ENCODE measurements at places on chromosomes 7 and 10.

- DNase-seq = no peak
Measured at GRCh38 chr10:61542596-61542995, 89.4 kb upstream of the TMEM26 start.

- DNase-seq = no peak
Measured at GRCh38 chr7:45601816-45602540, 27.8 kb downstream of the ADCY1 start.

DNA sequence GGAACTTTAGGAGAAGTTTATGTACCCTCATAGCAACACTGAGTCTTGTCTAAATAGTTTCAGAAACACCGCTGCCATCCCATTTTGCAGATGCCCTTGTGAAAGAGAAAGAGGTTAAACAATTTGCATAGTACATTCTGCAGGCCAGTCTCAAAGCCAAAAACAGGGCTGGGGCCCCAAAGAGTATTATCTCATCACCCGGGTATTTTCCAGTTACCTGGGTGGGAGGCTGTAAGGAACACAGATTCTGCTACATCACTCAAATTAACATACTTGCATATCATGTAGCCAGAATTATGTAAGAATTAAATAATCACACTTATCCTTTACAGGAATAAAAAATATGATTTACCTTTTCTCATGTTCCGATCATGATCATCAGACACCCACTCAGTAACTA lies 3.1 kb upstream of the FAM171A1 start:
- no peak for DNase-seq

DNA sequence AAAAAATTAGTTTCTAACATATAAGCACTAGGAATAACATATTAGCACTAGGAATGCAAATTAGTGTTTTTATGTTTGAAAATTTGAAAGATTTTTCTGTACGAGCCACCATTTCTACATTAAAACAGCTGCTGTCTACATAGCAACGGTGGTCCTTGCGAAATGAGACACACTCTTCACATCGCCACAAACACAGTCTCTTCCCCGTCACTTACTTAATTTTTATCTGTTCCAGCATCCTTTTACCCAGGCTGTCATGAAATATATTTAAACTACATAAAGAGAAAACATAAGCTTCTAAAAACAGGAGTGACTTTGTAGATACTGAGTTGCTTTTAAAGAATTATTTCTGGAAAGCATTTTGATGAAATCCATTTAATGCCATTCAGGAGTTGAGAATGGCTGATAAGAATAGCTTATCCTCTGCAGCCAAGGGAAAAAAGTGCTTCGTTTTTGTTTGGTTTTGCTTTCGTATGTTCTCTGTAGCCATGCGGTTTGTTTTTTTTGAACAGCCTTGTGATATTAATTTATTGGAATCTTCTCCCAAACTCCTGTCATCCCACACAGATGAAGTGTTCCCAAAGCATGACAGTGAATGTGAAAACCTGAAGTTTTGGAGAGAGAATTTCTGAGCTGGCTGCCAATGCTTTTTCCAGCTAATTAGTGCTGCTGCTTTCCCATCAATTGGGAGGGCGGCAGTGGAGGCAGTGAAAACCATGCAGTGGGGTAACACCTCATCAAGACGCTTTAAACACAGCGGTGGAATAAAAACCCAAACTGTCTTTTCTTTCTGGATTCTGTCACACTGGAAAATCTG lies 603.7 kb upstream of the ADARB2 start:
- no peak for DNase-seq

DNA sequence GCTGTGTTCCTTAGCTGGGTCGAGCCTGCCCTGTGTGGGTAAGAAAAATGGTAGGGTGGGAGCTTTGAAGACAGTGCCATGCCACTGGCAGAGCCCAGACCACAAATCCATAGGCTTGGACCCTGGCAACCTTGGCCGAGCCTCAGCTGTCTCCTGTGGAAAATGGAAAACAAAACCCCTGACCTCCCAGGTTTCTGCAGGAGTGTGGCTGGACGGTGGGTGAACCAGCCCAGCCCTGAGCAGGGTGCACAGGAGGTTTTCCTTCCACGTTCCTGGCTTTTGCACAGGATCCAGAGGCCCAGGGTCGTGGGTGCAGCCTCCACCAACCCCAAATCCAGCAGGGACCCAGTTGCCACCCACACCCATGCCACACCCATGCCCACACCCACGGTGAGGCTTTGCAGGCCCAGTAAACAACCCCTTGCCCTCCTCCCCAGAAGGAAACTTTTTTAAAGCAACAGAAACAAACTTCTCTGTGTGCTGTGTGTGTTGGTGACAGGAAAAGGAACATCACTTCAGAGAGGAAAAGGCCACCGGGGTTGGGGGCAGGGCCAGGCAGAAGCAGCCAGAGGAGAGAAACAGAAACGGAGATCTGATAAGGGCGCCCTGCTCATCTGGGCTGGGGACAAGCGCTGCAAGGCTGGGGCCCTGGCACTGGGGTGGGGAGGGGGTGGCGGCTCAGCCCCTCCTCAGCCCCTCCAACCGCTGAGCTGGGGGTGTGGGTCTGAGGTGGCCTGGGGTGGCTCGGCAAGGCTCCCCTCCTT lies 20.7 kb upstream of the ZMIZ1 start:
- no peak for DNase-seq

DNA sequence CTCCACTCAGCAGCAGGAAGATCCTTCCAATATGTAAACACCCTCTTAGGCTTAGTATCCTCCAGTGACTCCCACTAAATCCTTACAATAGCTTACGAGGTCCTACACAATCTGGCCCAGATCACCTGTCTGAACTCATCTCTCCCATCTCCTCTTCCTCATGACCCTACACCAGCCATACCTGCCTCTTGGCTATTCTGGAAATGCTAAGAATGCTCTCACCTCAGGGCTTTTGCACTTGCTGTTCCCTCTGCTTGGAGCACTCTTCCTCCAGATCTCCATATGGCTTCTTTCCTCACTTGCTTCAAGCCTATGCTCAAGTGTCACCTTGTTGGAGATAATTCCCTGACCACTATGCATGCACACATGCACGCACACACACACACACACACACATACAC lies 50.8 kb upstream of the FRMD4A start:
- DNase-seq = no peak

DNA sequence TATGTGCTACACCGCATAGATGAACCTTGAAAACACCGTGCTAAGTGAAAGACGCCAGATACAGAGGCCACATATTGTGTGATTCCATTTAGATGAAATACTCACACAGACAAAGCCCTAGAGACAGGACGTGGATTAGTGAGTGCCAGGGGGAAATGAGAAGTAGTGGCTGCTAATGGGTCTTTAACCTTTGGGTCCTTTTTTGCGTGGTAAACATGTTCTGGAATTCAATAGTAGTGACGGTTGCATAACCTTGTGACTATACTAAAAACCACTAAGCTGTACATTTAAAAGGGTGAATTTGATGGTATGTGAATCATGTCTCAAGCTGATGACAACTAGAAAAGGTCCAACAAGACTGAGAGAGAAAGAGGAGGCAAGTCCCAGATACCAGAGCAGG lies 15.6 kb downstream of the SMKR1 start:
- DNase-seq = no peak

- no peak for DNase-seq
Measured at GRCh38 chr7:20226860-20227259, 9.7 kb upstream of the MACC1 start.

GRCh38 chr7:18235819-18236218 lies 208.2 kb upstream of the PRPS1L1 start:
- no peak for DNase-seq

DNA sequence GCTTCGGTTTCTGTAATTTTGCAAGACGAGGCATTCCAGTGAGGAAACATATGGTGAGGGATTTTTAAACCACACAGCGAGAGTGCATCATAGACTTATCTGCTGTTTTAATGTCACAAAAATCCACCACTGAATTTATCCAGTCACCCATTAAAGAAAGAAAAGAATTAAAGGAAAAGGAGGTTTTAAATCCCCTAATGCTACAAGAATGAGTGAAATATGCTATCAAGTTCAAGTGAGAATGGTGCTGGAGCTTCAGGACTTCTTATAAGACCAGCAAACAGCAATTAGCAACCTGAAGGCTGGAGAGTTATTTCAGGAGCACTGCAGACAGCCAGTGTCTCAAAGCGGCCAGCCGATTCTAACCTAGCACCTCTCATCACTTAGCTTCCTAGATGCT lies 439.1 kb upstream of the MGMT start:
- DNase-seq = no peak

Data from fibroblast of the conjunctiva (primary cell).